ENCODE measurements at places on chromosomes 2 and 18.

- DNase-seq = no peak
These were observed 135.7 kb downstream of the DPP4 start for GRCh38 chr2:161938335-161938734.

DNA sequence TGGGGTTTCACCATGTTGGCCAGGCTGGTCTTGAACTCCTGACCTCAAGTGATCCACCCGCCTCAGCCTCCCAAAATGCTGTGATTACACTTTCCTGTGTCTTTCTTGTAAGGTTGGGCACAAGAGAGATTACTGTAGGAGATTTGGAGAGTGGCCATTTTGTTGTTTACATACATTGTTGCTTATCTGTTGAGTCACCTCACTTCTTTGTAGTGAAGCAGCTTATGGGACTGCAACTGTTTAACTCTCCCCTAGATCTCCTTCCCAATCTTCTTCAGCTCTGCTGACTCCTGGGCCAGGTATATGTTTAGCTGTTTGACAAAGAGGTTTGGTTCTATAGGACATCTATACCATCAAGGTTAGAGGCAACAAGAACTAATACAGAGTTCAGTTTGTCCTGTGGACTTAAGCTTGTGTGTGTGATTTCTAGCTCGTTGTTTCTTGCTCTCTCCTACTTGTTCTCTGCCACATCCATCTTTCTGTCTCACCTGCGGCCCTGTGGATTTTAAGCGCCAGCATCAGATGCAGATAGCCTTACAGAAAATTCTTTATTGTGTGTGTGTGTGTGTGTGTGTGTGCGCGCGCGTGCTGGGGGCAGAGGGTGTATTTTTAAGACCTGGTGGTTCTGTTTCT is 95.4 kb downstream of the HAUS1 start:
- peak; percentile 58 for DNase-seq

- DNase-seq = no peak
These were observed 102.8 kb upstream of the RAB12 start for GRCh38 chr18:8506251-8507049.

- DNase-seq = peak; percentile 16
These were observed 6.8 kb downstream of the ESPNL start for GRCh38 chr2:238106698-238107524.

DNA sequence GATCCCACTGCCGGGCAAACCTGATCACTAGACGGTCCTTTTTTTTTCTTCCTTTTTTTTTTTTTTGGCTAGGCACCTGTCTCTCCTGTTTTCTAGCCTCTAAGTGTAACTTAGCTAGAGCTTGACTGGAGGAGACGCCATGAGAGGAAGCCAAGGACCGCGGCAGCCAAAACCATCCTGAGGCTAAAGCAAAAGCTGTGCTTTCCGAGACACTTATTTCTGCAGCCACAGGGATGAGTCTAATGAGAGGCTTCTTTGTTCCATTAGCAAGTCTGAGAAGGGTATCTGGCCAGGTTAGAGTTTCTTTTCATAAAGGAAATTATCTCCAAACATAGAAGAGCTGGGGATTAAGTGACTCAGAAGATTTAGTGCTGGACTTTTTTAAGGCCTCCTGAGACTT is 7.3 kb upstream of the CXCR4 start:
- no peak for DNase-seq

Data from EL (cell line).